Mucosa of descending colon (tissue), 3 donors: ENCODE measurements at places on chromosomes 5 and 9.

DNA sequence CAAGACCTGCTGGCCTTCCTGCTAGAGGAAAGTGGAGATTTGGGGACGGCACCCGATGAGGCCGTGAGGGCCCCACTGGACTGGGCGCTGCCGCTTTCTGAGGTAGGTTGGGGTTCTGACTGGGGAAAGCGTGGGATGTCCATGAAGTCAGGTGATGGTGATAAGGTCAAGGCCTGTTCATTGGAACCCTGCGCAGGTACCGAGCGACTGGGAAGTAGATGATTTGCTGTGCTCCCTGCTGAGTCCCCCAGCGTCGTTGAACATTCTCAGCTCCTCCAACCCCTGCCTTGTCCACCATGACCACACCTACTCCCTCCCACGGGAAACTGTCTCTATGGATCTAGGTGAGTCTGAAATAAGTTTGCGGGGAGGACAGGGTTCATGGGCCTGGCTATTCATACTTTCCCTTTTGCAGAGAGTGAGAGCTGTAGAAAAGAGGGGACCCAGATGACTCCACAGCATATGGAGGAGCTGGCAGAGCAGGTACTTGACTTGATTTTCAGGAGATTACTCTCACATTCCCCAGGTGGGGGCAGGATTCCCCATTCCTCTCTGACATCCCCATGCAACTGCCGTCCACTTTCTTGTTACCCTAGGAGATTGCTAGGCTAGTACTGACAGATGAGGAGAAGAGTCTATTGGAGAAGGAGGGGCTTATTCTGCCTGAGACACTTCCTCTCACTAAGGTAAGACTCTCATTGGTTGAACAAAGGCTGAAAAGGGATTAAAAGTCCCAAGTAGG lies 505 bp downstream of the CREB3 start:
- peak; percentile 56 for DNase-seq

GRCh38 chr5:172707285-172708182 lies 63.5 kb downstream of the DUSP1 start:
- DNase-seq: no peak

- DNase-seq: no peak
Observed at GRCh38 chr5:167657016-167657415, 634.4 kb upstream of the WWC1 start.

DNA sequence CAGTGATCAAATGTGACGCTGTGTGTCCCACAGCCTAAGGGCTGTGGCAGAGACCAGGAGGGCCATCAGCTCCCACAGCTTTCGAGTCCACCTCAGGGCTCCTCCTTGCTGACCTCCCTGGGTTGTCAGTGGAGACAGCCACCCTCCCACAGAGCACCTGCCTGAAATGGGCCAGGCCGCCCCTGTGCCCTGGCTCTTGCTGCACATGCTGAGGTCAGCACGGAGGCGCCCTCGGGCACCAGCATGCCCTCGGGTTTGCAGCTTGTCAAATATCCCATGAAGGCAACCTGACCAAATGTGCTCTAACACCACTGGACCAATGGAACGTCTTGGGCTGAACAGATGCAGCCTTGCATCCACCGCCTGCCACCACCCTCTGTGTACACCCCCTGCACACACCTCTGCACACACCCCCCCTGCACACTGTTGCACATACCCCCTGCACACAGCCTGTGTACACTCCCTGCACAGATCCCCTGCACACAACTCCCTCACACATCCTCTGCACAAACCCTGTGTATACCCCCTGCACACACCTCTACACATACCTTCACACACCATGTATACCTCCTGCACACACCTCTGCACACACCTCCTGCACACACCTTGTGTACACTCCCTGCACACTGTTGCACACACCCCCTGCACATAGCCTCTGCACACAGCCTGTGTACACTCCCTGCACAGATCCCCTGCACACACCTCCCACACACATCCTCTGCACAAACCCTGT lies 2.0 kb upstream of the CEP72 start:
- no peak for DNase-seq

DNA sequence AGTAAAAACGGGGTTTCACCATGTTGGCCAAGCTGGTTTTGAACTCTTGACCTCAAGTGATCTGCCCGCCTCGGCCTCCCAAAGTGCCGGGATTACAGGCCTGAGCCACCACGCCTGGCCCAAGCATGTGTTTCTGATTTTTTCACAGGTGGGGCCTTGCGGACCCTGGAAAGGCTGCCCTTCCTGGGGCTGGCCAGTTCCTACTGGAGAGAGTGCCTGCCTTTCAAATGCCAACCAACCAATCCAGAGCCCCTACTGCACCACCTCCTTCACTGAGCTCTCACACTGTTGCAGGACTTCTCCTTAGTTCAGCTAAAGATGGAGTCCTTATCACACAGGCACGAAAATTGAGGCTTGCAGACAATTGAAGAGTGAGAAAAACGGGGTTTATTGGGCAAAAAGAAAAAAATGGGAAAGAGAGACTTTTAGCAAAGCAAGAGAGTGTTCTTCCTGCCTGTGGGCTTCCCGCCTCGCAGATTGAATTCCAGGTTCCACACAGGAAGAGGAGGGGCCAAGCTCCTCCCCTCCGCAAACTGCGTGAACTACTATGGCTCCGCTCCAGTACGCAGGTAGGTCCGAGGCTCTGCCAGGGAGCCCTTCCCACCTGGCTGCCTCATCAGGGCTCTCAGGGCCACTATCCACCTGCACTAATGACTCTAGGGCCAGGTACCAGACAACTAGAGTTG lies 8.3 kb upstream of the CMBL start:
- no peak for DNase-seq

- DNase-seq: no peak
Observed at GRCh38 chr5:35890021-35891020, 33.6 kb downstream of the IL7R start.

DNA sequence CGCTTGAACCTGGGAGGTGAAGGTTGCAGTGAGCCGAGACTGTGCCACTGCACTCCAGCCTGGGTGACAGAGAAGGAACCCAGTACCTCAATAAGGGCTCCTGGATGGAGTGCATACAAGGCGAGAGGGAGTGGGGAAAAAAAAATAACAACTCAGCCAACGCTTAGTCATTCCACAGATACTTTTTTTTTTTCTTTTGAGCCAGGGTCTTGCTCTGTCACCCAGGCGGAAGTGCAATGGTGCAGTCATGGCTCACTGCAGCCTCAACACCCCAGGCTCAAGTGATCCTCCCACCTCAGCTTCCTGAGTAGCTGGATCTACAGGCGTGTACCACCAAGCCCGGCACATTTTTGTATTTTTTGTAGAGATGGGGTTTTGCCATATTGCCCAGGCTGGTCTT lies 59.5 kb upstream of the GGTA1 start:
- DNase-seq: no peak

DNA sequence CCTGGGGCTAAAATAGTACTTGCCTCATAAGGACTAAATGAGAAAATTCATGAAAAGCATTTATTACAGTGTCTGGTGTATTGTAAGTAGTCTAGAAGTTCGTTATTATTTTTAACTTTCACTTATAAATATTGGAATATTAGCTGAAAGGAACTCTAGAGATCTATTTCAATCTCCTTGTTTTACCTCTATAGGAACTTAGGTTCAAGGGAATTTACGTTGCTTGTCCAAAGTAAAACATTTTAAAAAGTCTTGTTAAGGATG lies 55.5 kb downstream of the GARNL3 start:
- no peak for DNase-seq

DNA sequence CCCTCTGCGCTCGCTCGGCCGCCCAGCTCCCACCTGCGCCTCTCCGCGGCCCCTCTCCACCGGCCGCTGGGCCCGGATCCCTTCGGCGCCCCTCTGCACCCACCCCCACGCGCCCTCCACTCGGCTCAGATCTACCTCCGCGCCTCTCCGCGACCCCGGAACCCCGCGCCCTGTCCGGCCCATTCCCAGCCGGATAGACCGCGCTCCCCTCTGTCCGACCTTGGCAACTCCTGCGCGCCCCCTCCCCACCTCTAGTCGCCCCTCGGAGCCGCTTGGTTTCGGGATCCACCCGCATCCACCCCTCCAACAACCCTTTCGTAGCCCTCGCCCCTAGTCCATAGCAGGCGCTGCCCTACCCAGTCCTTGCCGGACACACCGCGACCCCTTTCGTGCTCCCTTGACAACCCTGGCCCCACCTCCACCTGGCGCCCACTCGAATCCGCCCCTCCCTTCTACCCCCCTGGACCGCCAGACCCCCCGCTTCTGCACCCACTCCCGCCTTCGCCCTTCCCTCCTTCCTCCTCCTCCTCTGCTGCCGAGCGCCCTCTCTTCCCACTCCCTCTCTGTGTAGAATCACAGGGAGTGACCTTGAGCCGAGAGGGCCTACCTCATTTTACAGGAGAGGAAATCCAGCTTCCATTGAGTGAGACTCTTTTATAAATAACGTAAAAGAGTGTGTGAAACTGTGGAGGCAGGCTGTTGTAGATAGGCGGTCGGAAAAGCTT lies 525 bp upstream of the AK3 start:
- DNase-seq: peak; percentile 76

GRCh38 chr9:19998823-19999455 lies 210.1 kb upstream of the SLC24A2 start:
- DNase-seq: no peak

- no peak for DNase-seq
Observed at GRCh38 chr9:121156263-121156731, 45.4 kb downstream of the RAB14 start.

GRCh38 chr9:16704116-16705110 lies 166.1 kb downstream of the BNC2 start:
- DNase-seq: no peak

GRCh38 chr9:82255481-82256176 lies 267.1 kb downstream of the SPATA31D1 start:
- no peak for DNase-seq

DNA sequence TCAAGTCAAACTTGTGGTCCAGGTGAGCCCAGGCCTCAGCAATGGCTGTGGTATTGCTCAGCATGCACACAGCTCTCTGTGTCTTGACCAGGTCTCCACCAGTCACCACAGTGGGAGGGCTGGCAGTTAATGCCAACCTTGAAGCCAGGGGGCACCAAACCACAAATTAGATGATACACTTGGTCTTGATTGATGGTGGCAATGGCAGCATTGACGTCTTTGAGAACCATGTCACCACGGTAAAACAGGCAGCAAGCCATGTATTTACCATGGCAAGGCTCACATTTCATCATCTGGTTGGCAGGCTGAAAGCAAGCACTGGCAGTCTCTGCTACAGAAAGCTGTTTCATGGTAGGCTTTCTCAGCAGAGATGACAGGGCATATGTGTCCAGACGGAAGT lies 40.0 kb downstream of the NIM1K start:
- DNase-seq: no peak

- no peak for DNase-seq
Observed at GRCh38 chr9:75000835-75001234, 27.3 kb downstream of the CARNMT1 start.

DNA sequence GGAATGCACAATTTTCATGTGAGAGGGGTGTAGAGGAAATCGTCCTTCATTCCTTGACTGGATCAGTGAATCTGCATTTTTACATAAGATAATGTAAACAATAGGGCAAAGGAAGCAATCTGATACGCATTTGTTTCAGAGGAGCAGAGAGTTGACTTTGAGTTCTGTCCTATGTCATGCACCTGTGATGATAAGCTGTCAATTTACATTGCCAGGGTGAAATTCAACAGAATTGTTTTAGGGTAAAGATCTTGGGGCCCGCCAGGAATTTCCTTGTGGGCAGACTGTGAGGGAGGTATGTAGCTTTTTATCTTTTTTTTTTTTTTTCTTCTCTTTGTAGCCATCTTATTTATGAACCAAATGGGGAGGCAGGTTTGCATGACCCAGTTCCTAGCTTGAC lies 58.3 kb upstream of the LARP1 start:
- DNase-seq: no peak

DNA sequence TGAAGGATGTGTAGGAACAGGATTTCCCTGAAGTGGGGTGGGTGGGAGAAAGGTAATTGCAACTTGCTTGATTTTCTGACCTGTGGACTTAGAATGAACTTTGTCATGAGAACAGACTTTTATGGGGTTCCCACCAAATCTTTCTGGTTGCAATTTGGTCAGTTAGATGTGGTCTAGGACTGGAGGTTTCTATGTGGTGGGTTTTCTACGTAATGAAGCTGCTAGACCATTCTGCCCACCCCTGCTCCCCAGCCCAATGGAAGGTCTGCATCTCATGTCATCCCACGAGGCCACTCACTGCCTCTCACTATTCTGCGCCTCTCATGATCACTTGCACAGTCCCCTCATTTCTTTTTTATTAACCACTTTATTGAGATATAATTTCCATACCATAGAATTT lies 37.9 kb upstream of the GZMA start:
- DNase-seq: no peak

GRCh38 chr9:24359046-24359445 lies 186.7 kb downstream of the IZUMO3 start:
- no peak for DNase-seq

DNA sequence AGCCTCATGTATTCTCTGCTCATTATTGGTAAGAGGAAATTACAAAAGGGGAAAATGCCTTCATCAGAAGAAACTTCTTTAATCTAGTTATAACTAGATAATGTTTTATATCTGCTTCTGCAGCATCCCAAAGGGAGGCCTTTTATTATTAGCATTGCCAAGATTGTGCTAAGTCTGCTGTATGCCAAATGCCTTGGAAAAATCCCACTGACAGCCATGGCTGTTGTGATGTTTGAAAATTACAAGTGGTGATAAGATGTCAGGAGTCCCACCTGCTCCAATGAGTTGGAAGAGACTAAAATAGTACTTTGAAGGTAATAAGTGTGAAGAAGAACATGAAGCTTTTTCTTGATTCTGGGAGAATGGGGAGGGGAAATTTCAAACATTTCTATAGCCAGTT lies 345.0 kb downstream of the GABRB2 start:
- DNase-seq: no peak

DNA sequence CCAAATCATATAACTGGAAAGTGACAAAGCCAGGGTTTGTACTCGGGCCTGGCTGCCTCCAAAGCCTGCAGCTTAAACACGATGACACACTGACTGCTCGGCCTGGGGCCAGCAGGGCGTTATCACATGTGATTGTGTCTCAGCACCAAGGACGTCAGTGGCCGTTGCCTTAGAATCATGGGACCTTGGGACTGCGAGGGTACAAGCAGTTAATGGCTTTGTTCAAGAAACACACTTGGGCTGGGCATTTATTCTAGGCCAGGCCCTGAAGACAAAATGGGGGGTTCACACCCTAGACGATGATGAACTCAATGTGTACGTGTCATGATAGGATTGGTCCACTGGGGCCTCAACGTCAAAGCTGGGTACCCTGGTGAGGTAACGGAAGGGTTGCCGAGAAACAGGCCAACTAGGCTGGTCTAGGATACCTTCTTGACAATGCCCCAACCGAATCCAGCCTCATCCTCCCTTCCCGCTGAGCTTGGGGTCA lies 13.0 kb downstream of the SH3PXD2B start:
- no peak for DNase-seq

GRCh38 chr5:119274030-119274766 lies 81.6 kb upstream of the TNFAIP8 start:
- DNase-seq: no peak

DNA sequence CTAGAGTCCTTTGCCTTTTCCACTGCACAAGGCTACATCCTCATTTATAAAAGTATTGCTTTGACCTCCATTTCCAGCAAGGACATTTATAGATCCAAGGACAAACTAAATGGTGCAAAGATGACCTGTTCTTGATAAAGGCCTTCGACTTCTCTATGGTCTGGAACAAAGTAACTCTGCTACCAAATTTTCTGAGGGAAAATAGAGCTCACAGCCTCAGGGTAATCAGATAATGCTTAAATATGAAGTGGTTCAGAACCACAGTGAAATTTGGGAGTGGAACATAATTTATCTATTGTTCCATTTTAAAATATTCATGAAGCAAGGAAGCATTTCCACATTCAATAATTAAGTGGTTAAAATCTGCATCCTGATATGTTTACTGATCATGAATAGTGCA lies 137.5 kb downstream of the TTLL11 start:
- no peak for DNase-seq

- DNase-seq: peak; percentile 10
Observed at GRCh38 chr9:134895908-134896833, 15.6 kb downstream of the FCN2 start.
